ENCODE measurements at places on chromosomes 13 and 19.
A peak's percentile ranks its signal among the peaks of the same experiment; 100 is the strongest.

- DNase-seq, result peak; percentile 85
These were observed 61.4 kb upstream of the NFIC start for GRCh38 chr19:3304871-3305423.

- no peak for DNase-seq
These were observed 4.7 kb upstream of the CNFN start for GRCh38 chr19:42394751-42395150.

- DNase-seq, result no peak
These were observed 103.0 kb downstream of the KL start for GRCh38 chr13:33119022-33119781.

DNA sequence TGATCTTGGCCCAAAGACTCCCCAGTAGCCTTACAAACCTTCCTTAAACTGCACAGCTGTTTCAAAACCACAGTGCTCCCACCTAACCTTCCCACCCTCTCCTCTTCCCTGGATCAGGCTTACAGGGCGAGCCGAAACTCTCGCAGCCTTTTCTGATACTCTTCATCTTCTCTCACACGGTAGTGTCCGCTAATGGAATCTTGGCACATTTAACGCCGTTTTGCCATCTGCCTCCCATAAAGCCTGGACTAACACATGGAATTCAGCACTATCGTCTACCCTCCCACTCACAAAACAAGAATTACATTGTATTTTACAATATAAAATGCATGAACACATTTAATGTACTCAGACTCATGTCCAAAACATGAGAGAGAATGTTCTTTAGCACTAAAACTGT is 135.9 kb downstream of the RAP2A start:
- DNase-seq, result no peak

DNA sequence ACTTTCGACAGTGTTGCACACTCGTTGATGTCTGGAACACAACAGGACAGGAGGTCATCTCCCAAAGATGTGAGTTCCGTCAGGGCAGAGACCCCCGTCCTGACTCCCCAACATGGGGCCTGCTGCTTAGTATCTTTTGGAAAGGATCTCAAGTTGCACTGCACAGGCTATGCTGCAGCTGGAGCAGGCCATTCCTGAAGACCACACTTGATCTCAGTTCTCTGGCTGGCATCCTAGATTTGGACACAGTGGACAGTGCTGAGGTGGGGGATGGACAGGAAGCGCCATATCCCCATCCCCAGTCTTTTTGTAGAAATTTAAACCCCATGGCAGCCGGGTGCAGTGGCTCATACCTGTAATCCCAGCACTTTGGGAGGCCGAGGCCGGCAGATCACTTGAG is 5.9 kb downstream of the ADGRE2 start:
- no peak for DNase-seq

DNA sequence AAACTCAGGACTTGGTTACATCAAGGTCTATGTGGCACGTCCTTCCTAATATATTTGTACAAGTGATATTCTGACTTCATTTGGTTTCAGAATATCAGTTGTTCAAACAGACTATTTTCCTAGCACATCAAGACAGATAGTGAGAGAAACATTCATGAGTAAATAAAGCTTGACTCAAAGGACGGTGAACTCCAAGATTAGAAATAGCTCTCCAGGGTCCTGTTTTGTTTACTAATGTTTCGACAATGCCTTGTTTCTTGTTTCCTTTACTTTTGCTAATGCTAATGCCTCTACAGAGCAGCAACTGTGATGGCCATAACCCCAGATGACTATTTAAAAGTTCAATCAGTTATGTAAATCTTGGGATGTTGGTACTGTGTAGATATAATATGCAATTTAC is 313.9 kb downstream of the KLF12 start:
- DNase-seq, result no peak

- no peak for DNase-seq
These were observed 26.8 kb downstream of the STARD13 start for GRCh38 chr13:33258808-33259193.

- DNase-seq, result no peak
These were observed 14.2 kb upstream of the PTBP1 start for GRCh38 chr19:782878-783668.

- no peak for DNase-seq
These were observed 27.6 kb downstream of the MYO9B start for GRCh38 chr19:17103177-17103576.

- no peak for DNase-seq
These were observed 9.3 kb upstream of the HIF3A start for GRCh38 chr19:46287585-46287984.

GRCh38 chr13:93108111-93108601 is 118.5 kb upstream of the GPC6 start:
- no peak for DNase-seq

DNA sequence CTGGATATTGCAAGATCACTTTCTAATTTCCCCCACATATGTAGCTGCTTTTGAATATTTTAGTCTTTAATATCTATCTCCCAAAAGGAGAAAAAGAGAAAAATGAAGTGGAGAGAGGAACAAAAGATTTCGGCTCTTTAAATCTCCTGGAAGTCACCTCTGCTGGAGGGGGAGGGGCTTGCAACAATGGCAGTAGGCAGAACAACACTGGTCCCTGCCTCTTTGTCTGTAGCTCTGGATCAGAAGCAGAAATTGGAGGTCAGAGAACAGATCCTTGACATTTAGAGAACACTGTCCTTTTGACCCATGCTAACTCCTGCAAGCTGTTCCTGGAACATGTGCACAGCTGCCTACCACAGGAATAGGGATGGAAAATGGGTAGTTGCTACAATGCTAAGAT is 86.7 kb upstream of the GPR12 start:
- no peak for DNase-seq

DNA sequence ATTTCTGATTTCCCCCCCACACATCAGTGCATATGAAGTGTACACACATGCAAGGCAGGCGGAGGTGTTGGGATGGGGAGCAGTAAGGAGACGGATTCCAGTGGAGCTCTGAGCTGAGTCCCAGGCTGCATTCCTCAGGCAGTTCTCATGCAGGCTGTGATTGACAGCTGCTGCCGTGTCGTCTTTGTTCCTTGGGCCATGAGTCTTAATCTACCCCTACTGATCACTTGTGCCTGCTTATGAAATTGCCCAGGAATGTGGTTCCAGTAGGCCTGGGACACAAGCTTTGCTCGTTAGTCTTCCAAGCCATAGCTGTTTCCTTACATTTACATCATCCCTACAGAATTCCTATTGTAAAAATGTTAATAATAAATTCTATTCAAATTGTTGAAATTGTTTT is 1241.9 kb downstream of the UQCRFS1 start:
- DNase-seq, result no peak

GRCh38 chr13:88601949-88602348 is 930.8 kb downstream of the SLITRK5 start:
- DNase-seq, result no peak

DNA sequence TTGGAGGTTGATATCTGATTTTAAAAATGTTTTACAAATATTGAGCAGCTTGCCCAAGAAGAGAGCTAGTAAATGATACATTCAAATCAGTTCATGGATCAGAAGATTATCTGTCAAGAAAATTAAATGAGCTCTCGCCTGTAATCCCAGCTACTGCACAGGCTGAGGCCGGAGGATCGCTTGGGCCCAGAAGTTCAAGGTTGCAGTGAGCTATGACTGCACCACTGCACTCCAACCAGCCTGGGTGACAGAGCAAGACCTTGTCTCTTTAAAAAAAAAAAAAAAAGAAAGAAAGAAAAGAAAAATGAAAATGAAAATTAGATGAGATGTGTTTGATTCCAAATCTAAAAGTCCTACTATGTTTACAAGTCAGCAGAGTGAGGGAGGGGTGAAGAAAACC is 2.4 kb downstream of the SPART start:
- no peak for DNase-seq

GRCh38 chr13:44711706-44712105 is 135.6 kb upstream of the TSC22D1 start:
- DNase-seq, result no peak

GRCh38 chr13:78881054-78881453 is 222.1 kb upstream of the OBI1 start:
- DNase-seq, result no peak

DNA sequence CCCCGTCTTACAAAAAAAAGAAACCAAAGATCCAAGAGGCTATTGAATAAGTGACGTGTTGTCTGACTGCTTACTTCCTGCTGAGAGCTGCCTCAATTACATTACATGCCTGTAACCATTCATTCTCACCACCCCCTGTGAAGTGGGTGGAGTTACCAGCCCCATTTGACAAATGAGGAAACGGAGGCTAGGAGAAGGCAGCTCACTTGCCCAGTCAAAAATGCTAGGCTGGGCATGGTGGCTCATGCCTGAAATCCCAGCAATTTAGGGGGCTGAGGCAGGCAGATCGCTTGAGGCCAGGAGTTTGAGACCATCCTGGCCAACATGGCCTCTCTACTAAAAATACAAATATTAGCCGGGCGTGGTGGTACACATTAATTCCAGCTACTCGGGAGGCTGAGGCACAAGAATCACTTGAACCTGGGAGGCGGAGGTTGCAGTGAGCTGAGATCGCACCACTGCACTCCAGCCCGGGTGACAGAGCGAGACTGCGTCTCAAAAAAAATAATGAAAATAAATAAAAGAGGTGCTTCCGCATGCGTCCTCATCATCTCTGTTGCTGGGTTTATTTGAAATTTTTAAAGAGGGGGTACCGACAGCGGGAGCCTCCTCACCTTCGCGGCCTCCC is 499 bp downstream of the LSM7 start:
- peak; percentile 89 for DNase-seq

GRCh38 chr19:7976461-7976860 is 29.0 kb downstream of the ELAVL1 start:
- no peak for DNase-seq

GRCh38 chr13:42047561-42048341 is 697 bp upstream of the DGKH start:
- DNase-seq, result peak; percentile 79
